ENCODE measurements at places on chromosomes 6 and 20.

DNA sequence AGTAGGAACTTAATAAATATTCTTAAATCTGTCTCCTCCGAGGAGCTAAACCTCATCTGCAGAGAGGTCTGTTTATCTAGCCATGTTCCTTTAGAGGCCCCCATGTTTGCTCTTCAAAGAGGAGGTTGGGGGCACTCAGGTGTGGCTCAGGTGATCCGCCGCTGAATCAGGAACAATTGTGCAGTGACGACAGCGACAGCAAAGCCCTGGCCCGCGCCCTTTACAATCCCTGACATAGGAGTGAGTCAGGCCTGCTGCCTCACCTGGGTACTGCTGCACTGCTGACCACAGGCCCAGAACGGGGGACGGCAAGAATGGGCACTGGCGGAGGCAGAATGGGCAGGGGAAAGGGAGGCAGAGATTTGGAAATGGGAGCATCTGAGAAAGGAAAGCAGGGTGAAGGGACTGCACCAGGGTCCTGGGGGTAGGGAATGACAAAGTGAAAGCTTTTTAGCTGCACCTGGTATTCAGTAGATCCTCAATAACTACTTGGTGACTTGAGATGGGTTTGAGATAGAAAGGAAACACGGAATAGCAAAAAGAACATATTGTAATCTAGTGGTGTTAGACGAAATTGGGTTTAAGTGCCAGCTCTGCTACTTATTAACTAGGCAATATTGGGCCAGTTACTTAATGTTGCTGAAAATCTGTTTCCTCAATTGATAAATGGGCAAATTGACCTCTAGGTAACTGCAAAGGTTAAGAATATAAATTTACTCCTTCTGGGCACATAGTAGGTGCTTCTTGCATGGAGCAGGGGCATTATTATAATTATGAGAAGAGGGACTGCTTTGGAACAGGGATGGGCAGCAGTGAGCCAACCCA, 5.4 kb upstream of the IER3 start:
- DNase-seq: no peak

GRCh38 chr20:46376196-46376785, 30.1 kb downstream of the ELMO2 start:
- no peak for DNase-seq

DNA sequence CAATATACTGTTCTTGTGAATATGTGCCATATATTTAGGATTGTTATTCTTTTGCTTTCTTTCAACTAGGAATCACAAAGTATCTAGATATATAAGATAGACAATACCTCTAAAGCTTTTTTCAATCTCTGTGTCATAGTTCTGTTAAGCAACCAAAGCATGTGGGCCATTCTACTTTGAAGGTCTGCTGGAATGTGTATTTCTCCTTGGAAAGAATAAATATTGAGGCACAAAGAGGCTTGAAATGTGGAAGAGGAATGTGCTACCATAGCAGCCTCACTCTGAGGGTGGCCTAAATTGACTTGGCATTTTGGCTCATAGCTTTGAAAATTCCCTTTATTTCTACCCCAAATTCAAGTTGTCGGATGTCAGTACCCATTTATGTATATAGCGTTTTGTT, 488.5 kb upstream of the MAN1A1 start:
- no peak for DNase-seq

DNA sequence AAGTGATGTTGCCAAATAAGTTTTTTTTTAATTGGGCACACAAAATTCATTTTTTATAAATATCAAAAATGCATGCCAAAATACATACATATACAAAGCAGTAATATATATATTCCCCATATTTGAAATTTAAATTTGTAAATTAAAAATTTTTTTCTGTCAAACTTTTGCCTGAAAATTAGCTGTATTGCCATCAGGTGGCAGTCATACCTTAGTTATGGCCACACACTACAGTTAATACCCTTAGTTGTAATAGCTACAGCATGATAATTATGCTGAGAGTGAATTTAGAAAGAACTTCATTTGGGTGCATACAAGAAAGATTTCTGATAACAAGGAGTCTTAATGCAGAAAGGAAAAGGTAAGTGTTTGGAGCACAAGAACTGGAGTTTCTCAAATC, 46.2 kb upstream of the SDHAF4 start:
- DNase-seq: no peak

DNA sequence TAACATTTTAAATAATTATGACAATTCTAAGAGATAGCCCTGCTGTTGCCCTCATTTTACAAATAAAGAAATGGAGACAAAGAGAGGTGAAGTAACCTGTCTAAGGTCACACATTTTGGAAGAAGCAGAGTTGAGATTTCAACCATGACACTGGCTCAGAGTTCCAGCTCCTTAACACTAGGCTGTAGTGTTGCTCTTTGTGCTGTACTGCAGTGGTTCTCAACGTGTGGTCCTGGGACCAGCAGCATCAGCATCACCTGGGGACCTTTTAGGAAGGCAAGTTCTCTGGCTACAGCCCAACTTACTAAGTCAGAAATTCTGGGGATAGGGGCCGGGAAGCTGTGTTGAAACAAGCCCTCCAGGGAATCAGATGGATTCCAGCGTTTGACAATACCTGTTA, 62.4 kb upstream of the FERMT1 start:
- no peak for DNase-seq

- DNase-seq: no peak
Observed at GRCh38 chr6:150272976-150273315, 95.9 kb upstream of the IYD start.

GRCh38 chr6:100101644-100102043, 107.6 kb upstream of the MCHR2 start:
- no peak for DNase-seq

- DNase-seq: no peak
Observed at GRCh38 chr6:44959651-44960050, 368.5 kb upstream of the RUNX2 start.

DNA sequence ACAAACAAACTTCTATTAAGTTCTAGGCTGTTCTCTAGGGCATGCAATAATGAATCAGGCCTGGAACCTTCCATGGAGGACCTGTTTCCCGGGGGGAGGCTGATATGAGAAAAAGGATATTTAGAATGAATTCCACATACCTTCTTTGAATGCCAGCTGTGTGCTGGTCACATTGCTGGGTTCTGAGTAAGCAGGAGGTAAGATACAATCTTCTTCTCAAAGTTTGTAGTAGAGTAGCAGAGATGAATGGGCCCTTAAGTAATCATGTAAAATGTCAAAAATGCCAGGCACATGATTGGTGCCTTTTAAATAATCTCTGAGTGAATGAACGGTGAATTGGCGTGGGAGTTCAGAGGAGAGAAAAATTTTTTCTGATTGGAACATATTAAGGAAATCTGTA, 47.4 kb downstream of the TGM2 start:
- no peak for DNase-seq

DNA sequence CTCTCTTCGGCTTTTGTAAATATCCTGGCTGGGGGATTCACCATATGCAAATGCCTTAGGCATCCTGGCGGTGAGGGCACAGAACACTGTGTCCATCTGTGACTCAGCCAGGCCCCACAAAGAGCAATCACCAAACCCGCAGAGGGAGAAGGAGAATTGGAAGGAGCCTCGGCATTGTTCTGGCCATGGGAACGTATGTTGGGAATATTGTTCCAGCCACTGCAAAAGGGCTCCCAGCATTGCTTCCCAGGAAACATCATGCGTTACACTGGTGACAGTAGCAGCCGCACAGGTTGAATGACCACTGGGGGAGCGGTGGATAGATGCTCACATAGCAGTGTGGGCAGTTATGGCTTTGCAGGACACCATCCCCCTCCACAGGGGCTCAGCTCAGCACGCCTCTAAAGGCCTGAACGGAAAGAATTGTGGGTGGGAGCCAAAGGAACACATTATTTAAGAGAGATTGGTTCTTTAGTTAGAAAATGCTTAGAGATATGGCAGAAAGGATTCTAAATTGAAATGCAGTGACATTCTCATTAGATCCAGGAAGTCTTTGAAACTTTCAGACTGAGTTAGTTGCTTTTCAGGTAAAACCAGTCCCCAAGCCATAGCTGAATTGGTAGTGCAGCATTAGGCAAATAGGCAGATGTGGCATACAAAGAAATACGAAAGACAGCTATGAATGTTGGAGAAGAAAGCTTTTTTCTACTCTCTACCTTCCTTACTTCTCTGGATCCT, 104.3 kb downstream of the RNF144B start:
- DNase-seq: no peak

GRCh38 chr20:24646321-24646720, 176.9 kb downstream of the SYNDIG1 start:
- no peak for DNase-seq

DNA sequence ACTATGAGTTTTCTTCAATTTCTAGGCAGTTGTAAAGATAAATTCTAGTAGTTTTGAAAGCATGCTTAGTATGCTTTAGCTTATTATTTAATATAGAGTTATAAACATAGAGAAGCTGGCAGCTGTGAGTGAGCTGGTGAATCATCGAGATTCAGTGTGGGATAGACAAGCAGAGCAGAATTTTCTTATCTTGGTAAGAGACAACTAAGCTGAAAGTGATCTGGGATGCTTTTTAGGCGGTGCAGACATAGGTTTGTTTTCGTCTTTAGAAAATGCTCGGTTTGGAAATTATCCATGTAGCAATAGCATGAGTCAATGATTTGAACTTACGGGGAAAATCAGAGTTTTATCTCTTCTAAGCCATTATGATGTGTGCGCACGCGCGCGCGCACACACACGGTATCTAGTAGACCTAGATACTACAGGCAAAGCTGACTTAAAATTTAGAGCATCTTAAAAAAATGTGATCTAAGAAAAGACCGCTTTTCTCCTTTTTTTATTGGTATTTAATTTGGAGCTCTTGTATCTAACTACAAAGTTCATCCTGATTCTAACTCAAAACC, 128.3 kb upstream of the MAP3K7 start:
- no peak for DNase-seq

GRCh38 chr6:45979311-45979710, 36.3 kb downstream of the CLIC5 start:
- DNase-seq: no peak

- DNase-seq: no peak
Observed at GRCh38 chr20:38673725-38674091, 50.6 kb upstream of the SLC32A1 start.

DNA sequence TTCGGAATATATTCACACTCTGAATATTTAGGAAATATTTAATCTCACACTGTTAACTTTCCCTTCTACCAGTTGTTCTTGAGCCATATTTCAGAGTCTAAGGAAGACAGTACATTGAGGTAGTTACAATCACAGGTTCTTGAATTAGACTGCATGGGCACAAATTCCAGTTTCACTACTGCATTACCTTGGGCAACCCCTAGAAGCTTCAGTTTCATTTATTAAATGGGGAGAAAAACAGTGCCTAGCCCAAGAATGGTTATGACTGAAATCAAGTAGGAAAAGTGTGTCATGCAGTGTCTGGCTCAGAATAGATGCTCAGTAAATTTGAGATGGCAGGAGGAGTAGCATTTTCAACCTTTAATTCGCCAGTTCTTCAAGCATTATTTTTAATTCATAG, 124.5 kb upstream of the SAMD5 start:
- DNase-seq: no peak

GRCh38 chr20:49399329-49399728, 83.1 kb downstream of the KCNB1 start:
- DNase-seq: no peak

GRCh38 chr6:10687582-10687981, 6.8 kb downstream of the C6orf52 start:
- no peak for DNase-seq

DNA sequence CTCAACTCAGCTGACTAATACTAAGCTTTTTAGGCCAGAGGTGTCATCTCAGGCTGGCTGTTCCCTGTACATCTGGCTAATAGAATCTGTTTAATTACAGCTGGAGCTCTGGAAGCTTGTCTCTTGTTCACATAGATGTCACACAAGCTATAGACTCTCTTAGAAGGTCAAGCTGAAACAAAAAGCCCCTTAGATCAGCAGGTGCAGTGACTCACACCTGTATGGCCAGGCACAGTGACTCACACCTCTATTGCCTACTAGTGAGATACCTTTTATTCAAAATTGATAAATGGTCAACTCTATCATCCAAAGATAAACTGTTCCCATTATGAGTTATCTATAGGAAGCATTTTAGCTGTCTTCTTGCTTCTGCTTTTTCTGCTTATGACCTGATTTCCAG, 29.9 kb upstream of the MTHFD1L start:
- no peak for DNase-seq

- no peak for DNase-seq
Observed at GRCh38 chr6:85344996-85345395, 104.9 kb upstream of the NT5E start.

DNA sequence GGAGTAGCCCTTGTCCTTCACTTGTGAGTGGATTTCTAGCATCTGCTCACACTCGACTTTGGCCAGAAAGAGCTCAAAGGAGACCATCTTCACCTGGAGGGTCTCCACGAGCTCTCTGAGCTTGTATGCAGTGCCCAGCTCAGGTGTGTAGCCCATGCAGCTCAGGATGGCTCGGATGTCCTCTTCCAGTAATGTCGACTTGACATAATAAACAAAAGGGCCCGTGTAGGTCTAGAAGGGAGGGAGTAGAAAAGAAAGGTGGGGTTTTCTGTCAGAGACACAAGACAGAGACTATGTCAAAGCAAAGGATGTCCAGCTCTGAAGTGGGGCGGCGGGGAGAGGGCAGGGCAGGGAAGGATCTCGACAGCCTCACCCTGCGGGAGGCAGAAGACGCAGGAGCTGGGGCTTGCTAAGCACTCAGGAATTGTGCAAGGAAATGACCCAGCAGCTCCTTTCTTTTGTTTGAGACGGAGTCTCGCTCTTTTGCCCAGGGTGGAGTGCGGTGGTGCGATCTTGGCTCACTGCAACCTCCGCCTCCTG, 8.6 kb downstream of the SPATA2 start:
- DNase-seq: no peak

DNA sequence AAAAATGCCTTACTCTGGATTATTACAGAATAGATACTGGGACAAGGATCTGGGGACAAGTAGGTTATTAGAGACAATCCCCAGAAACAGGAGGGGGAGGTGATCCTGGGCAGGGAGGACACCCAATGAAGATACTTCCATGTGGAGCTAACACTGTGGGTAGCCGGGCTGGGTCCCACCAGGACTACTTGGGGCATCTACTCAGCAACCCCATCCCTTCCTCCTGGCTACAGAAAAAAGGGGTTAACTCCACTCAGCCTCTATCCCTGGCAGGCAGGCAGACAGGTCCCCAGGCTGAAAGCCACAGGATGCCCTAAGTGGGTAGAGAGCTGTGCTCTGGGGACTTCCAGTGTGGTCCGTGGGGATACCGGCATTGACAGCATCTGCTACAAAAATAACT, 68.0 kb upstream of the NXT1 start:
- DNase-seq: no peak

- no peak for DNase-seq
Observed at GRCh38 chr20:57877995-57878394, 168.2 kb upstream of the PMEPA1 start.

- no peak for DNase-seq
Observed at GRCh38 chr6:165800337-165800736, 137.3 kb upstream of the PDE10A start.

GRCh38 chr6:150251566-150252186, 108.8 kb downstream of the PPP1R14C start:
- no peak for DNase-seq

DNA sequence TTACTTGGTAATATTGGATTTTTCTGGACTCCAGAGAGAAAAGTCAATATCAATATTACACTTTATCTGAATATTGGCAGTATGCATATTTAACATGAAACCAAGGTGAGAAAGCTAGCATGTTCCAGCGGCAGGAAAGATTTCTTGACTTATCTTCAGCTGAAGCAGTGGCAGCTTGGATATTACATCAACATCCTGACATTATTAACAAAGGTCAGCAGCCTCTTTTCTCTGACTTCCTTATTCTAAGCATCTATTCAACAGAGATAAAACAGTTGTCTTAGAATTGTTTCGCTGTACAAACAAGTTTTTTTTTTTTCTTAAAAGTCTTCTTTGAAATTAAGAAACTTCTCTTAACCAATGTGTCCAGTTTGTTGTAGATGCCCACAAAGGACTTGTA, 11.8 kb downstream of the DCBLD1 start:
- no peak for DNase-seq
